ENCODE measurements at places on chromosomes 5 and 9.
A peak's percentile ranks its signal among the peaks of the same experiment; 100 is the strongest.

DNA sequence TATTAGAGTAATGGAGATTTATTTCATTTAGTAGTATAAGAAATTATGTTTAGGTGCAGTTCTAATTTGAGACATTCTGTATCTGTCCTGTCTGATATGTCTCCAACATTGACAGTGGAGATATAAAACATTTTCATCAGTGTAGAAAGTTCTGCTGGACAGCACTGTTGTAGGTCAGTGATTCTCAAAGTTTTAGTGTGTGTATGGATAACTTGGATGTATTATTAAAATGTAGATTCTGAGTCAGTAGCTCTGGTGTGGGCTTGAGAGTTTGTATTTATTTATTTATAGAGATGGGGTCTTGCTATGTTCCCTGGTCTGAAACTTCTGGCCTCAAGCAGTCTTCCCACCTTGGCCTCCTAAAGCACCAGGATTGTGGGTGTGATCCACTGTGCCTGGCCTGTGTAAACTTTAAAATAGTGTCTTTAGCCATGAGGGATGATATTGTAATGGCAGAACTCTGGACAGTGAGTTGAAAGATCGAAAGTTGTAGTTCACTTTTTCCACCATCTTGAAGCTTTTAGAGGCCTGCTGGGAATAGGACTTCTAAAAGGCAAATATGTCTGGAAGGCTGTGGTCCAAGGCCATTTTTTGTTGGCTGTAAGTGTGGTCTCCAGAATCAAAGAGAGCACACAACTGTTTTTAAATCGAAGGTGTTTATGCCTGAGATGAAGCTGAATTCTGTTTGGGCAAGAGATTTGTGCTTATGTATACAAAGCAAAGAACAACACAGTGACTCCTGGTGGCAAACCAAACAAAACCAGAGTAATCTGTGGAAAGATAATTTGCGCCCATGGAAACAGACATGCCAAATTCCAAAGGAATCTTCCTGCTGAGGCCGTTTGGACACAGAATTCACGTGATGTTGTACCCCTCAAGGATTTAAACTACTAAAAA lies 12.4 kb downstream of the UBAP1 start:
- peak; percentile 19 for DNase-seq

- no peak for DNase-seq
These were observed 148.4 kb downstream of the TTLL11 start for GRCh38 chr9:121944711-121945191.

GRCh38 chr5:50606179-50606578 lies 60.3 kb upstream of the PARP8 start:
- DNase-seq = no peak

DNA sequence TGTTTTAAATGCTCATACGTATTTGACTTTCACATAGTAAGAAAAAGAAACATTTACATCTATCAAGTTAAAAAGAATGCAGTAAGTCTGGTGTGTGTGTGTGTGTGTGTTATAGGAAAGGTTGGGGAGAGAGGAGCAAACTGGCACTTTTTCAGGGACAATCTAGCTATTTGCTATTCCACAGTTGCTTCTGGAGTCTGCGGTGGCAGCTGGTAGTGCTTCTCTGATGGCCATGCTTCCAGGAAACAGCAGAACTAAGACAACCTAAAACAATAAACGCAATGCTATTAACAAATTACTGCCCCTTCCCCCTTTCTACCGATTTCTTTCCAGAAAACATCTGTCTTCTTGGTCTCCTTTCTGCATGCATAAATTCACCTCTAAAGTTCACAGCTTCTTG lies 70.0 kb upstream of the CDH10 start:
- no peak for DNase-seq

DNA sequence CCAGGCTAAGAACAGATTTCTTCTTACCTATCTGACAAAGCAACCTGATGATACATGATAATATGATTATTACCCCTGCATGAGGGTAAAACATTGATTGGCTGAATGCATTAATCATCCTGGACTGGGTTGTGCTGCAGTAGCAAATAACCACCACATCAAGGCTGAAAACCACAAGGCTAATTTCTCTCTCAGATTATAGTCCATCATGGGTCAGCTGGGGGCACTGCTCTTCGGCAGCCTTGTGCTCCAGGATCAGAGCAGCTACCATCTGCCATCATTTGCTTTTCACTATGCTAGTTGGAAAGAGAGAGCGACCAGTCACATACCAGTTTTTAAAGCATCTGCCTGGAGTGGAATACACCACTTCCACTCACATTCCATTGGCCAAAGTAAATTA lies 383.5 kb downstream of the RASEF start:
- DNase-seq = no peak

GRCh38 chr5:171669571-171669970 lies 116.0 kb upstream of the SMIM23 start:
- no peak for DNase-seq

GRCh38 chr5:77633709-77634108 lies 4.8 kb downstream of the OTP start:
- DNase-seq = no peak

DNA sequence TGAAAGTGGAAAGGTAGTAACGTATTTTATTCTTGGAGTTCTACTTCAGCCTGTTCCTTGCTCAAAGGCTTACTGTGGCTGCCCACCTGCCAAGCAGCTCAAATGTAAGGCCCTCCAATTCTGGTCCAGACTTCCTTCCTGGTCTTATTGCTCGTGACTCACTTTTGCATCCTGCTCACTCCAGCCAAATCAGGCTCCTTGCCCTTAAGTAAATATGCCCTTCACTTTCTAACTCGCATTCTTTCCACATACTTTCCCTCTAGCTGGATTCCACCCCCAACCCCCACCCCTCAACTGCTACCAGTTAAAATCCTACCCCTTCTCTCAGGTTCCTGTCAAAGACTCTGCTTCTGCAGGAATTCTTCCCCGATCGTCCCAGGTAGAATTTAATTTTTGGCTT lies 96.6 kb downstream of the GALNT10 start:
- no peak for DNase-seq

DNA sequence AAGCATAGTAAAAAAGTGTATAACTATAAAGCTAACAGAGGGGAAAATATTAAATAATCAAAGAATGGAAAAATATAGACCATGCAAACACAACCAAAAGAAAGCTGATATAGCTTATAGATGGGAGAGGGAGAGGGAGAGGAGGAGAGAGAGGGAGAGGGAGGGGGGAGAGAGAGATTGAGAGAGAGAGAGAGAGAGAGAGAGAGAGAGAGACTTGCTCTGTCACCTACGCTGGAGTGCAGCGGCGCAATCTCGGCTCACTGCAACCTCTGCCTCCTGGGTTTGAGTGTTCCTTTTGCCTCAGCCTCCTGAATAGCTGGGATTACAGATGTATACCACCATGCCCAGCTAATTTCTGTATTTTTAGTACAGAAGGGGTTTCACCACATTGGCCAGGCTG lies 110.6 kb downstream of the RAPGEF6 start:
- DNase-seq = no peak

GRCh38 chr9:1248743-1249142 lies 198.6 kb downstream of the DMRT2 start:
- DNase-seq = no peak

DNA sequence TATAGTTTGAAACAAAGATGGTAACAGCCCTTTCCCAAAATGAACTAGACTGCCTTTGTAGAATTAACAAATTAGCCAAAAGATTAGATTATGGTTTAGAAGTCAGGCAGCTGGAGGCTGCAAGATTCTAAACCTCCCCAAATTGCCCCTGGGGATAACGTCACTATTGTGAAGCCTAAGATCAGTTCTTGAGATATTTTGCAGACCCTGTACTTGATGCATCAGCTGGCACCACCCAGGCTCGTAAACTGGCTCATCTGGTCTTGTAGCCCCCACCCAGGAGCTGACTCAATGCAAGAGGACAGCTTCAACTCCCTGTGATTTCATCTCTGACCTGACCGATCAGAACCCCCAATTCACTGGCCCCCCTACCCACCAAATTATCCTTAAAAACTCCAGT lies 4.2 kb upstream of the SOWAHA start:
- no peak for DNase-seq

GRCh38 chr5:96113170-96113939 lies 151.7 kb upstream of the ELL2 start:
- no peak for DNase-seq

Data from COLO829 (cell line).